CD4-positive, alpha-beta T cell treated with Interleukin-6 for 4 hours (primary cell): ENCODE measurements at places on chromosomes 11 and 22.

GRCh38 chr22:49797706-49798105, 30.0 kb downstream of the BRD1 start:
- DNase-seq, result no peak

- no peak for DNase-seq
Observed at GRCh38 chr22:21946262-21946925, 6.3 kb downstream of the PPM1F start.

DNA sequence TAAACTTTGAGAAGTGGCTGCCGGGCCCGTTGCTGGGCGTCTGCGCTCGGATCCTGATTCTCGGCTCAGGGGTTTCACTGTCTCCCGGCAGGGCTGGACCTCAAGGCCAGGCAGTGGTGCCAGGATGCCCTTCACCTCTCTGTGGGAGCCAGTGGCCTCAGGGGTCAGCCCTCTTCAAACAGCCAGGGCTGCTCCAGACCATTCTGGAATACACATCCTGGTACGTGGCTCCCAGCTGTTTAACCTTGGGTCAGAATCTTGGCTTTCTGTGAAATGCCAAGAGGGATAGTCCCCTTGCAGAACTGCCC, 70.5 kb downstream of the MPPED1 start:
- DNase-seq, result no peak

GRCh38 chr11:112017538-112017937, 7.7 kb upstream of the DLAT start:
- no peak for DNase-seq

DNA sequence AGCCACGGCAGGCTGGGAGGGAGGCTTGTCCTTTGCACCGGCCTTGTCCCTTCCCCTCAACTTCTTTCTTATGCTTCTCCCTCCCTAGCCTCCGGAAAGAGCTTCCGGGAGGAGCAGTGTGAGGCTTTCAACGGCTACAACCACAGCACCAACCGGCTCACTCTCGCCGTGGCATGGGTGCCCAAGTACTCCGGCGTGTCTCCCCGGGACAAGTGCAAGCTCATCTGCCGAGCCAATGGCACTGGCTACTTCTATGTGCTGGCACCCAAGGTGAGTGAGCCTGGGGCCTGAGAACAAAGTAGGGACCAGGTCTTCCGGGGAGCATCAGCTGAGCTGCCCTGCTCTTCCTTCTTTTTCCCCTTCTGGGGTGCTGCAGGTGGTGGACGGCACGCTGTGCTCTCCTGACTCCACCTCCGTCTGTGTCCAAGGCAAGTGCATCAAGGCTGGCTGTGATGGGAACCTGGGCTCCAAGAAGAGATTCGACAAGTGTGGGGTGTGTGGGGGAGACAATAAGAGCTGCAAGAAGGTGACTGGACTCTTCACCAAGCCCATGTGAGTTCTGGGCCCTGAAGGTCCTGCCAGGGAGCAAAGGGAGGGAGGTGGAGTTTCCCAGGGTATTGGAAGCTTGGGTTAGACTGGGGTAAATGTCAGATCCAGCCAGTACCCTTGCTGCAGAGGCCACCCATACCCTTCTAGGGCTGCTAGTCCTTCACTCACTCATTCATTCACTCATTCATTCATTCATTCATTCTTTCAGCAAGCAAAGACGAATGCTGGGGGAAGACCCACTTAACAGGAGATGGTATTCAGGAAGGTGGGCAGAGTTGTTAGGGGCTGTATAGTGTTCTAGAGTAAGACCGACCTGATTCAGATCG, 22.6 kb downstream of the ADAMTS15 start:
- DNase-seq, result no peak

- no peak for DNase-seq
Observed at GRCh38 chr11:44126304-44126703, 30.8 kb downstream of the EXT2 start.
